Choroid plexus epithelial cell (primary cell): ENCODE measurements at places on chromosomes 1 and 21.

DNA sequence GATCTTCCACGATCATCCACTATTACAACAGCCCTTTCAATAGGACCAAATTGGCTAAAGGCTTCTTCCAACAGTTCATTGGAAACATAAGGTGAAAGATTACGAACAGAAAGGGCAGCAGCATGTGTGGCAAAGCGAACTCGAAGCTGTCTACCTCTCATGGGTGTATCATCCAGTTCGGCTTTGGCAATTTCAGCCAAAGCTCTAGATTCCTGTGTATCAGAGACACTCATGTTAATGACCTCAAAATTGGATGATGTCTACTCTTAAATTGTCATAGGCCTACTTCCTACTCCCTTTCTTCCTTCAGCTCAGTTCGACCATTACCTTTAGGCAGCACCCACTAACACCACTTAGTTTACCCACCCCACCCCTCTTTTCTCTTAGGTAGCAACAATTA, 2.2 kb downstream of the SFPQ start:
- DNase-seq: no peak

DNA sequence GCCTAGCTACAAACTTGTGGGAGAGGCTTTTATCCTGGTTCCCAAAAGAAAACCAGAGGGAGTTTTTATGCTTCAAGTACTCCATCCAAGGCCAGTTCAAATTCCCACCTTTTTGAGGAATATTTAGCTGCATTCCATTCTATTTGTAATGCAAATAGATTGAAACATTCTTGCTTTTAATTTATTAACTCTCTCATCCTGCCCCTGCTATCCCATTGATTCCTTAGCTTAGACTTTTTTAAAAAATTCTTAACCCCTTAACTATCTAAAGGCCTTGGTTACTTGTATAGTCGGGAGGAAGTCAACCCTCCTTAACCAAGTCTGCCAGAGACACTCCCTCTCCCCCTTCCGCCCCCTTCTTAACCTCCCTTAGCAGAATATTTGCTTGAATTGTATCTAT, 2.5 kb upstream of the MOV10 start:
- DNase-seq: no peak

- no peak for DNase-seq
Measured at GRCh38 chr1:201175820-201176500, 14.7 kb upstream of the IGFN1 start.

- DNase-seq: no peak
Measured at GRCh38 chr1:184843732-184844495, 89.3 kb upstream of the EDEM3 start.

- DNase-seq: no peak
Measured at GRCh38 chr1:47921935-47922415, 75.2 kb downstream of the TRABD2B start.

- DNase-seq: peak; percentile 40
Measured at GRCh38 chr1:6475381-6476133, 9.6 kb upstream of the TNFRSF25 start.

GRCh38 chr1:50333595-50333974, 89.7 kb downstream of the DMRTA2 start:
- DNase-seq: peak; percentile 23

- DNase-seq: no peak
Measured at GRCh38 chr1:40339420-40340323, 22.6 kb upstream of the COL9A2 start.

- no peak for DNase-seq
Measured at GRCh38 chr1:13819642-13820041, 119.7 kb downstream of the PRDM2 start.

GRCh38 chr1:1626207-1627141, 5.5 kb upstream of the MMP23B start:
- no peak for DNase-seq

DNA sequence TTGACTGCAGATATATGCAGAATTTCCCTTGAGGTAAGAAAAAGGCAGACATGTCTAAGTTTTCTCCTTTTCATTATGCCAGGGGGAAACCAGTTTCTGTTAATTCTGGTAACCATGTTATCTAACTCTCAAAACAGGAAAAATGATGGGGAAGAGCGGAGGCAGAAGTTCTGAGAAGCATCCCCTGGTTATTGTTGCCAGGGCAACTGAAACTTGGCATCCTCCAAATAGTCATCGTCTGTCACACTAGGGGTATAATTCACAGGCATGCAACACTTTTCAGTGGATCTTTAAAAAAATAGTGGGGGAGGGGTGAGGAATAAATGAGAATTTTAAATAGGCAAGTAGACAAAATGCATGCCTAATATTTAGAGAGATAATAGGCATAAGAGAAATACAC, 715.3 kb upstream of the CXADR start:
- DNase-seq: no peak

DNA sequence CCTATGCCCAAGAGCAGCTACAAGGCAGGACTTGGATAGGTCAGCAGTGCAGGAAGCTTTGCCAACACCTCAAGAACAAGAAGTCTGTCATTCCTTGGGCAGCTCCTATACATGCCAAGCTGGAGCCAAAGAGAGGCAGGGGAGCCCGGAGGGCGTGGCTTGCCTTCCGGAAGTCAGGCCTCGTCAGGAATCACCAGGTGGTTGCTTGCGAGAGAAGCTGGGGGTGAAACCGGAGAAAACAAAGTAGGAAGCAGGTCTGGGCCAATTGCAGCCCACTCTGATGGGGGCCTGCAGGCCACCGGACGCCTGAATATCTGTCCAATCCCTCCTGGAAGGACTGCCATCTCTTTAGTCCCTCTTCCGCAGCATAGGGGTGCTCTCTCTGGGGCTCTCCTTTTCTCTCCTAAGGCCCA, 794 bp upstream of the FAM76A start:
- DNase-seq: peak; percentile 28
